ENCODE measurements at places on chromosomes 1 and 21.

DNA sequence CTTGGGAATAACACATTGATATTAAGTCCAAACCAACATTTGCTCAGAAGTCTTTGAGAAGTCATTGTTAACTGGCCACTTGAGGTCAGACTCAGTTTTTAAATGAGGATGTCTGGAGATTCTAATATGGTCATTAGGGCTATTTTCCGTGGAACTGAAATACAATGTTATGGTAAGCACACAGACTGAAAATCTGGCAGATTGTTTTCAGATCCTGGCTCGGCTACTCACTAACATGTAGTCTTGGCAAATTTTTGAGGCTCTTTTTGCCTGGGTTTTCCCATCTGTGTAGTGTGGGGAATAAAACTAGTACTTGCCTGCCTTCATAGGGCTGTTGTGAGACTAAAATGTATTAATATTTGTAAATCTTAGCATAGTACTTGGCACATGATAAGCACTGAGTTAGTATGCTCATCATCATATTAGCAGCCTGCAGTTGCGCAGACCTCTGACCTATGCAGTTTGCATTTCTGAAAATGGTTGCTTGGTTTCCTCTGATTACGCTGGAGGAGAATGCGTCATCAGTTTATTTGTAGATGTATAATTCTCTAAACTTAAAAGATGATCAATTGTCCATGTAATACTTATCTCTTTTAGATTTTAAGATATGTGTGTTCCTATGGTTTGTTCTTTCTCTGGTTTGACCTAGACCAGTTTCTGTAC, 100.8 kb downstream of the C1orf21 start:
- no peak for DNase-seq

GRCh38 chr1:2971101-2971501, 50.2 kb upstream of the ACTRT2 start:
- DNase-seq, result no peak

GRCh38 chr21:43348801-43349261, 78.1 kb downstream of the SIK1 start:
- no peak for DNase-seq

DNA sequence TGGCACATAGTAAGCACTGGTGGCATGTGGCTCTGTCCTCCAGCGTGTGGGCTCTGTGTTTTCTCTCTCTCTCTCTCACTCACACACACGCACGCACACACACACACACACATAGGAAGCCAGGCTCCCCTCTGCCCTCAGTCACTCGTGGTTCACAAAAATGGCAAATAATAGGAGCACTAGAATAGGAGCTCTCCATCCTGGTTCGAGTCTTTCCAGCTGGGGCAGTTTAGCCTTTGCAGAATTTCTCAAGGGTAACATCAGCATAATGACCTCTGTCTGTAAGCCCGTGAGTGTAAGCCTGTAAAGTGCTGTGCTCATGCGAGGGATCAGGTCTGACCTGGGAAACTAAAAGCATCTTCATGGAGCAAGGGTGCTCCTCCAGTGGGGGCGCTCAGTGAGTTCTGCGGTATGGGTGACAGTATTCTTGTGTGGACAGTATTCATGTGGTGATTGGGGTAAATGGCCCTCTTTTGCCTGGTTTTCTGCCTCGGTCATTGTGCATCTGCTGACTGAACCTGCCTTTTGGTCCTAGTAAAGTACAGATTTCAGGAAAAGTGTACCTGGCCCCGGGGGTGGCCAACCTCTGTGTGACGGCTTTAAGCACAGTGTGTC, 842 bp upstream of the ZC3H12A start:
- no peak for DNase-seq

- no peak for DNase-seq
Measured at GRCh38 chr1:153447498-153448170, 12.8 kb downstream of the S100A7 start.

DNA sequence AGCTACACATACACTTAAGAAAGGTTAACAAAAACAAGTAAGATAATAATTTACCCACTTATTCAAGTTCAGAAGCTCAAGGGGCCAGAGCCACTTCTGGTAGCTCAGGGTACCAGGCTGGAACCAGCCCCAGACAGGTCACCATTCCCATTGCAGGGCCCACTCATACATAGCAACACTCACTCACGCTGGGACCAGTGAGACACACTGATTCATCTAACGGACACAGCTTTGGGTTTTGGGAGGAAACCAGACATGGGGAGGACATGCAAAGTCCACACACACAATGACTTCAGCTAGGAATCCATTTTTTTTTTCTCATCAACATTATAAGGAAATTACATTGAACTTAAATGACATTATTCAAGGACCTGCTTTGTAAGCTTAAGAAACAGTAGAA, 169.1 kb downstream of the ZC3H11B start:
- no peak for DNase-seq

- no peak for DNase-seq
Measured at GRCh38 chr1:143735764-143736461, 235.9 kb downstream of the FAM72C start.

DNA sequence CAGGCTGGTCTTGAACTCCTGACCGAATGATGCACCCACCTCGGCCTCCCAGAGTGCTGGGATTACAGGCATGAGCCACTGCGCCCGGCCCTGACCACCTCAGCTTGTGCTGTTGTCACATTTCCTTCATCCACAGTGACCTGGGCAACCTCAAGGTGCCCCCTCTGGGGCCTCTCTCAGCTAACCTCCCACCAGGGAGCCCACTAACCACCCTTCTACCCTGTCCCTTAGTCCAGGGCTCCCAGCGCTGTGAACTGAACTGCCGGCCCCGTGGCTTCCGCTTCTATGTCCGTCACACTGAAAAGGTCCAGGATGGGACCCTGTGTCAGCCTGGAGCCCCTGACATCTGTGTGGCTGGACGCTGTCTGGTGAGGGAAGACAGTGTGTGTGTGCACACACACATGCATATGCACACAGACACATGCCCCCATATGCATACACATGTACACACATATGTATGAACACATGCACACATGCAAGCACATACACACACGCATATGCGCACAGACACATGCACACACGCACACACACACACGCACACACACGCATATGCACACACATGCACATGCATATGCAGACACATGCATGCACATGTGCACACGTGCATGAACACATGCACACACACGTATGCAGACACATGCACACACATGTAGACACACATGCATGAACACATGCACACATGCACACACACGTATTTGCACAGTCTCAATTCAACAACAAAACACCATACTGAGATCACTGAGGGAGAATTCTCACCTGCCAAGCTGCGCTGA, 6.2 kb downstream of the ADAMTSL4 start:
- no peak for DNase-seq

DNA sequence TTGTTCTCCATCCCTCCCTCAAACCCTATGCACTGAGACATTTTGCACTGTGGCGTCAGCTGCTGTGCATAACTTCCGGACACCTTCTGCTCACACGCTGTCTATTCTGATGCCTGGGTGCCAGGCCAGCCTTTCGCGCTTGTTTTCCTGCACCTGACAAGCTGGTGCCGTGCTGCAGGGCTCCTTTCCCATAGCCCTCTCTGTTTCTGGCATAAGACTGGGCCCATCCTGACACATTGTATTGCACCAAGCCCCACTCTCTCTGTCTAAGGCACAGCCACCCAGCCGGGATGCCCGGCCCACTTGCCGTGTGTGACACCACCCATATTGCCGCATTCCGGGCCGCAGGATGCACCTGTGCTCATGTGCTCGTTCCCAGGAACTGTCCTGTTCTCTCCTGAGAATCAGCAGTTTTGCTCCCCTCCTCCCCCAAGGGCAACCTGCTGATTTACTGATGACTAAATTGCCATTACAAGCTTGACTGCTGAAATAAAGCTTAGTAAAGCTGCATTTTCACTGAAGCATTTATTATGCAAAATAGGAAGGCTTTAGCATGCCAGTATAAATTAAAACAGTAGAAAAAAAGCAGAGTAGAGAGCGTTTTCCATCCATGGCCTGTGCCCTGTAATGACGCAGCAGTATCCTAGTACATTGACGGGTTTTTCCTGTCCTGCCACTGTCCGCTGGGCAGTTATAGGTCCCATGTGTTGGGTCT, 88.0 kb downstream of the CD247 start:
- no peak for DNase-seq

DNA sequence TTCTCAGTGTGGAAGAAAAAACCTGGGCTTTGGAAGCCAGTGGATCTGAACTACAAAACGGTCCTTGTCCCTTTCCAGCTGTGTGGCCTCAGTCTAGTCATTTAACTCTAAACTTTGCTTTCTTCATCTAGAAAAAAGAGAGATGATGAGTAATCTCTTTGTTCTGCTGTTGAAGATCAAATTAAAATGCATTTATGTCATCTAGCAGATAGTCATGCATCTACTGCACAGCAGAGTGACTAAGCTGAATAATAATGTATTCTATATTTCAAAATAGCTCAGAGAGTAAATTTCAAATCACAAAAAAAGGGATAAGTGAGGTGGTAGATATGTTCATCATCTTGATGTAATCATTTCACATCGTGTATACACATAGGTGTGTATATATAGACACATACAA, 473.2 kb downstream of the DSCAM start:
- DNase-seq, result no peak

GRCh38 chr1:71787699-71788098, 494.6 kb downstream of the NEGR1 start:
- DNase-seq, result peak; percentile 23

- DNase-seq, result no peak
Measured at GRCh38 chr21:42537106-42537742, 23.6 kb downstream of the SLC37A1 start.

- DNase-seq, result no peak
Measured at GRCh38 chr1:59605184-59605583, 209.6 kb upstream of the HOOK1 start.

GRCh38 chr1:41690331-41690730, 205.8 kb upstream of the EDN2 start:
- no peak for DNase-seq

DNA sequence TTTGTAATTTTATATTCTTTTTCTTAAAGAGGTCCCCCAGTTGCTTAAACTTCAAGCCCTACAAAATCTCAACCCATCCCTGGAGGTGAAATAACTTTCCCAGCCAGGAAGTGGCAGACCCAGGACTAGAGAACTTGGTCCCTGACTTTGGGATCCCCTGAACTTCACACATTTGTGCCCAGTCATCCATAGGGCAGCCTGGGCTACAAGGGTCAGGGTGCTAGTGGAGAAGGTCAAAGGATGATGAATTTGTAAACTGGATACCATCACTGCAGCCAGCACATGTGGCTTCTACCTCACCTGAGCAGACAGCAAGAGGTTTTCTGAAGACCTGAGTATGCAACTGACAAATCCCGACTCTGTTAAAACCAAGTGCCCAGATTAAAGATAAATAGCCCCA, 31.4 kb downstream of the HIVEP3 start:
- DNase-seq, result no peak

DNA sequence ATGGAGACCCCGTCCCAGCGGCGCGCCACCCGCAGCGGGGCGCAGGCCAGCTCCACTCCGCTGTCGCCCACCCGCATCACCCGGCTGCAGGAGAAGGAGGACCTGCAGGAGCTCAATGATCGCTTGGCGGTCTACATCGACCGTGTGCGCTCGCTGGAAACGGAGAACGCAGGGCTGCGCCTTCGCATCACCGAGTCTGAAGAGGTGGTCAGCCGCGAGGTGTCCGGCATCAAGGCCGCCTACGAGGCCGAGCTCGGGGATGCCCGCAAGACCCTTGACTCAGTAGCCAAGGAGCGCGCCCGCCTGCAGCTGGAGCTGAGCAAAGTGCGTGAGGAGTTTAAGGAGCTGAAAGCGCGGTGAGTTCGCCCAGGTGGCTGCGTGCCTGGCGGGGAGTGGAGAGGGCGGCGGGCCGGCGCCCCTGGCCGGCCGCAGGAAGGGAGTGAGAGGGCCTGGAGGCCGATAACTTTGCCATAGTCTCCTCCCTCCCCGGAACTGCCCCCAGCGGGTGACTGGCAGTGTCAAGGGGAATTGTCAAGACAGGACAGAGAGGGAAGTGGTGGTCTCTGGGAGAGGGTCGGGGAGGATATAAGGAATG, 505 bp downstream of the LMNA start:
- no peak for DNase-seq
